ENCODE measurements at places on chromosomes 16 and 17.

GRCh38 chr16:13168091-13168572 lies 266.7 kb downstream of the SHISA9 start:
- DNase-seq, result no peak

DNA sequence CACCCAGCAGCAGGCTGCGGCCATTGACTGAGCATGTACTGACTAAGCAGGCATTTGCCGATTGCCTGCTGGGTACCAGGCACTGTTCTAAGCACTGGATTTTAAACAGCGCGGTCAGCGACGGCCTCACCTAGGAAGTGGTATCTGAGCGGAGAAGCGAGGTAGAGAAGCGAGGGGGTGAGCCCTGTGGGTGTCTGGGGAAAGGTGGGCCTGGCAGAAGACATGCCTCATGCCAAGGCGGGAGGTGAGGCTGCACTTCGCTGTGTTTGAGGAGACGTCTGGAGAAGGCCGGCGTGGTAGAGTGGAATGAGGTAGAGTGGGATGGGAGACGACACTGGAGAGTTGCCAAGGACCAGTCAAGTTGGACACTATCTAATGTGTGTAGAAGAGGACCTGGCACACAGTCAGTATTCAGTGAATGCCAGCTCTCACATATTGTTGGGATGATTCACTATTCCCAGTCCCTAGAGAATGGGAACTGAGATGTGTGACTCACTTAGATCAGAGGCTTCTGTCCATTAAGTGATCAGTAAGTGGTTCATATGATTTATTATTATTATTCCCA lies 14.4 kb downstream of the SYCE1L start:
- DNase-seq, result no peak

DNA sequence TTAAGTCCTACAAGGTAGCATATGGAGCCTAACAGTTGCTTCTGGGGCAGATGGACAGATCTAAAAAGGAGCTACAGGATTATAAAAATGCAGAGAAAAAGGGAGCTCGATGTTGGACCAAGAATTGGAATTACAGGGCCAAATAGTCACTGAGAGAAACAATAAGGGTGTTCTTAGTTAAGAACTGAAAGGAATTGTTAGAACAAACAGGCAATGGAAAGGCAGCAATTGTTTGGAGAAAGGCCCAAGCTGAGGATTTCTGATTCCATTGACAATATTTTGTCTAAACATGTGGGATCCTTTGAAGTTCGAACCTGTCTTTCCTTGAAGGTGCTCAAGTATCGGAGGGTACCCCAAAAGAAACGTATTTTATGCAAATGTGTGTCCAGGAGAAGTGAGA lies 513.6 kb upstream of the CDH8 start:
- no peak for DNase-seq

- DNase-seq, result no peak
These were observed 172.5 kb downstream of the RPTOR start for GRCh38 chr17:80716986-80717719.

- DNase-seq, result peak; percentile 32
These were observed 997 bp downstream of the ACADVL start for GRCh38 chr17:7220593-7221277.

DNA sequence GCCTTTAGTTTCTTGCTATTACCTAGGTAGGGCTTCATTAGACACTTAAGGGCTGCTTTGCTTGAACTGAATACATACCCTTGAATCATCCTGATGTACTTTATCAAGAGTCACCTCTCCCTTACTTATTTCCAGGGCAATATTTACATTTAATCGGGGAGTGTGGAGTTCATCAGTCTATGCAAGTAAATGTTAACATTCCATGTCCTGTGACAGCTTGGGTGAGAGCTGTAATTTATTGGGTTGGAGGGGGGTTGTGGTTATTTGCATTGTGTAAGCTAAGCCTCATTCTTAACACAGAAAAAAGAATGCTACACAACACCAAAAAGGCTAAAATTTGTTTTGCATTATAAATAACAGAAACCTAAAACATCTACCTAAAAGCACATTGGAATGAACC lies 16.7 kb downstream of the KCNJ16 start:
- DNase-seq, result no peak

DNA sequence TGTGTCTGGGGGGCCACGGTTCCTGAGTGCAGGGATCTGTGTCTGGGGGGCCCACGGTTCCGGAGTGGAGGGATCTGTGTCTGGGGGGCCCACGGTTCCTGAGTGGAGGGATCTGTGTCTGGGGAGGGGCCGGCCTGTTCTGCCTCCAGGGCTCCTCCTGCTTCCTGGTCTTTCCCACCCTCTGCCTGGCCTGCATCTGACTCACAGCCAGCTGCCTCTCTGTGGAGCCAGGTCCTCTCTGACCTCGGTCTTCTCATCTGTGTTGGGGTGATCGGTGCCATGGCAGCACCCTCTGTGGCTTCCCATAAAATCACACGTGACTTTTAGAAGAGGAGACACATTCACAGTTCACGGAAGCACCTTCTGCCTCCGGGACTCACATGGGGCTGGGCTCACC lies 50.3 kb downstream of the ZFPM1 start:
- DNase-seq, result no peak

- DNase-seq, result no peak
These were observed 13.7 kb downstream of the RARA start for GRCh38 chr17:40322358-40323315.

DNA sequence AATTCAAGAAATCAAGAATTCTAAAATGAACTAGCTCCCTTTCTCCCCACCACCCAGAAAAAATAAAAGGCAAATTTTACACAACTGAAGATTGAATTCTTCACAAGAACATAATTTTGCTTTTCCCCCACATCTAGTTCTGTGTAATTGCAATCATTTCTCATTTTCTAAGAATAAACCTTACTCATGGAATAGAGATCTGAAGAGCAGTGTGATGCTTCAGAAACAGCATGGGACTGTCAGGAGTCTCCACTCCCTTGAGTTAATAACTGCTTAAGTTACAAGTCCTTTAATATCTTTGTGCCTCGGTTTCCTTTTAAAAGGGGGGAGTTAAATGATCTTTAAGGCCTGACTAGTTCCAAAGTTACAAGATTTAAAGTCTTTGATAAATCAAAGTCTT lies 53.7 kb downstream of the CACNG1 start:
- DNase-seq, result no peak

DNA sequence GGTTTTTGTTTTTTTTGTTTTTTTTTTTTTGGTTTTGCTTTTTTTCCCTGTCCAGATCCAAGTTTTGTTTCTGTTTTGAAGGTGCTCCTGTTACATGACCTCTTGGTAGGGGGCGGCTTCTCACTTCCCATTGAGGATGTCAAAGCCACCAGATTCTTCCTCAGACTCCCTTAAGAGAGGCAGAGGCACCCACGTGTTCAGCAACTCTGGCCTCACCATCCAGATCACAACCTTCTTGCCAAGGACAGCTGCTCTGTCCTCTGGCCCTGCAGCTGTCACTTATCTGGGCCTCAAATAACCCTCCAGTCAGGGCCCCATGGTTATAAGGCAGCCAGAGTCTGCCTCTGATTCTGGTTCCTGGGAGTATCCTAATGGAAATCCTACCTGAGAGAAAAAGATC lies 208.5 kb downstream of the STX8 start:
- DNase-seq, result no peak

GRCh38 chr17:8237175-8237574 lies 10.7 kb downstream of the CTC1 start:
- DNase-seq, result no peak

DNA sequence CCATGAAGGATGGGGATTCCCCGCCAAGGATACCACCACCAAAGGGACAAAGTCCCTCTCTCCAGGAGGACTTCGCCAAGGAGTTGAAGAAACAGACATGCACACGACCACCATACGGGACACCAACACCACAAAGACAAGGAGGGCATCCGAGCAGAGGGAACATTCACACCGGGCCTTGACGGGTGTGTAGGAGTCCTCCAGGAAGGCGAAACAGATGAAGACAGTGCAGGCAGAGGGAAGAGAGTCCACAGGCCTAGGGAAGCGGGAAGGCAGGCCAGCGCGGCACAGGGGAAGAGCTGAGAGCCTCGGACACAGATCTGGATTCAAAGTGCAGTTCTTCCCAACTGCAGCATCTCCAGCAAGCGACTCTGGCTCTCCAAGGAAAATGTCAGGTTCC lies 10.8 kb downstream of the COTL1 start:
- DNase-seq, result no peak

- no peak for DNase-seq
These were observed 13.5 kb downstream of the CDIP1 start for GRCh38 chr16:4525069-4525468.

GRCh38 chr17:76011951-76012350 lies 11.3 kb downstream of the CDK3 start:
- no peak for DNase-seq

DNA sequence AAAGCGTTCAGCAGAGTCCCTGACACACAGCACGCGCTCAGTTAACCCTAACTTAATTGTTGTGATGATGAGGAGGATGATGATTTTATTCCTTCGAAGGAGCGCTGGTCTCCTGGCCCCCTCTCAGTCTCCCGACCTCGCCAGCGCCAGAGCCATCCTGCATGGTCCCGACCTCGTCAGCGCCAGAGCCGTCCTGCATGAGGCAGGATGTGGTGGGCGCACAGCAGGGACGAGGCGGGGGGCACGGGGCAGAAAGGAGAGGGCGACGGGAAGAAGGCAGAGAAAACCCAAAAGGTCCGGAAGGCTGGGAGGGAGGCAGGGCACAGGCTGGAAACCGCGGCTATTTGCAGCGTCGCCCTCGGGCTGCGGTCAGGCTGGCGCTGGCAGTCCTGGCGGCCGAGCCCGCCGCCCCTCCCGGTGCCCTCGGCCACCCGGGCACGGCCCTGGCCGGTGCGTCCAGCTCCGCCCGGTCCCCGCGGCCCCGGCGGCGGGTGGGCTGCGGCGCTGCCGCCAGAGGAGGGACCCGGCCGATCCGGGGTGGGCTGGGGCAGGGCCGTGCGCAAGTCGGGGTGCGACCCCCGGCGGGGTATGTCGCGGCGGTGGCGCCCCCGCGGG lies 3.0 kb upstream of the TAC4 start:
- DNase-seq, result no peak

GRCh38 chr17:11242411-11242810 lies 1.4 kb downstream of the SHISA6 start:
- DNase-seq, result no peak

GRCh38 chr16:874366-875181 lies 74.0 kb upstream of the GNG13 start:
- DNase-seq, result no peak

- no peak for DNase-seq
These were observed 22.1 kb upstream of the GNA13 start for GRCh38 chr17:65078441-65079160.

- DNase-seq, result no peak
These were observed 221.4 kb downstream of the MSI2 start for GRCh38 chr17:57477522-57478362.

- DNase-seq, result no peak
These were observed 41.7 kb downstream of the DNAH17 start for GRCh38 chr17:78535273-78536197.

DNA sequence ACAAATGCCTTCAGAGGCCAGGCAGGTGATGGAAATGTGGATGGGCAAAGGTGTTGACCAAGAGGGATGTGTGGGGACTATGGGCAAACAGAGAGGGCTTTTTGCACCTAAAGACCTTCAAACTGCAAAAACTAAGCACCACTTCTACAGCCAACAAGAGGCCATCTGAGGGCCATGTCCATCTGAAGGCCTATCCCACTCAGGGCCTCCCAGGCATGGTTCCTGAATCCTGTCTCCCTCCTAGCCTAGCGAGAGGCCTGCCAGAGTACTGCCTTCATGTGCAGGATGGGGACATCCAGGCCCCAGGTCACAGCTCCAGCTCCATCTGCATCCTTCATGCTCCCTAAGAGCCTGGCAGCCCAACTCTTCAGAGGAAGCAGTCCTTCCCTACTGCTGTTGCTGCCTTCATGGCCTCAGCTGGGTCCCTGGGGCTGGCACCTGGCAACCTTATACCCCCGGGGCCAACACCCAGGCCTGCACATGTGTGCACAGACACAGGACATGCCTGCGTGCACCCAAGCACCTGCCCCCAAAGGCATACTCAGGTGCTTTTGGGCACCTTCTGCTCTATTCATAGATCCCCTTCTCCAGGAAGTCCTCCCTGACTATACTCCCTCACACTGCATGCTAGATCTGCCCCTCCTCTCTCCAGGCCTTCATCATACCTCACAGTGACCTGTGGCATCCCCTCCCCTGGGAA lies 95.2 kb downstream of the C16orf78 start:
- no peak for DNase-seq

DNA sequence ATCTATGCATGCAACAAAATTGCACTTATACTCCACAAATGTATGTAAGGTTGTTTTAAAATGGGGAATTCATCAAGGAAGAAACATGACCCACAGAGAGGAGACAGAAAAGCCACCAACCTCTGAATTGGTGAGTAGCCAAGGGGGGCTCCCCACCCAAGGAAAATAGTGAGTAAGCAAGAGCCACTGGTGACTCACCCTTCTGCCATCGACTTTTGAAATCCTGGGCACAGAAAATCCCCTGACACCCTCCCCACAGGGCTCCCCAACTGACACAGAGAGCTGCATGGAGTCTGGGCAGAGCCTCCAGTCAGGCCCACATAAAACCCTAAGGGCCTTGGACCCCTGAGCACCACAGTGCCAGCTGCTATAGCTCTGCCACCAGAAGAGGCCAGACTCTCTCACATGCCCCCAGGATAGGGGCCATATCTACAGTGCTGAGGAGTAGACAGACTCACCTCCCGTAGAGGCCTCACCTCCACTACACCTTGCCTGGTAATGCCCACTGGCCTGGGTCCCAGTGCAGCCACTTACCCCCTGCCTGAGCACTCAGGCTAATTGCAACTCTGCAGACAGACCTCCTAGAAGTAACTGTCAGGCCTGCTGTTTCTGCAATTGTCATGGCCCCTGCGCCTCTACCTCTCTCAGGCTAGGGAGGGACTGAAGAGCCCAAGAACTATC lies 244.7 kb upstream of the WSB1 start:
- DNase-seq, result no peak

DNA sequence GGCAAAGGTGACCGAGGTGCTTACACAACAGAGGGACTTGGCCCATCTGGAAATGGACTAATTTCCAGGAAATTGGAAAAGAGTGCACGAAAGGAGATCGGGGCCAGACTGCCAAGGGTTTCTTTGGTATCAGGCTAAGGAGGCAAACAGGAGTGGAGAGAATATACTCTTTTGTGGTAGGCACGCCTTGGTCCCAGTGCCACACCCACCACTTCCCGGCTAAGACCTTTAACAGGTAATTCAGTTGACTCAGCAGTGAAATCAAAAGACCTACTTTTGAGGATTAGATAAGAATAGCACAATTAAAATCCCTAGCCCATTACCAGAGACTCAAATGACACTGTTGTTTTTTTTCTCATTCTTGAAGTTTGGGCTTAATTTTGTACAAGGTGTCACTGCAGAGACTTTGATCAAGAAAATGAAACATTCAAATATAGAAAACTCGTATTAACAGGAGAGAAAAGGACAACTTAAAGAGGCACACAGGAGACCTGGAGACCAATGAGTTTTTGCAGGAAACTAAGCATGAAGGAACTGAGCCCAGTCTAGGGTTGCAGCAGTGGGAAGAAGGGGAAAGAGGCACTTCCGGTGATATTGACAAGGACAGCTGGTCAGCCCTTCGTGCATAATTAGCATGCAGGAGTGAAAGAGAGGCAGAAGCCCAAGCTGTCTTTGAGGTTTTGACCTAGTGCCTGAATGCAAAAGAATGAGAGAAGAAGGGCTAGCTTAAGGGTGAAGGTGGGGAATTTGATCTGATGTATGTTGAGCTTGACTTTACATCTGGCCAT lies 265.5 kb upstream of the CCL2 start:
- DNase-seq, result no peak

- no peak for DNase-seq
These were observed 149.6 kb downstream of the WWOX start for GRCh38 chr16:78249056-78249455.

Data from NCI-H1694 treated with DMSO at 0.1 percent for 48 hours (cell line).